NCI-H526 (cell line): ENCODE measurements at places on chromosomes 11 and 22.

DNA sequence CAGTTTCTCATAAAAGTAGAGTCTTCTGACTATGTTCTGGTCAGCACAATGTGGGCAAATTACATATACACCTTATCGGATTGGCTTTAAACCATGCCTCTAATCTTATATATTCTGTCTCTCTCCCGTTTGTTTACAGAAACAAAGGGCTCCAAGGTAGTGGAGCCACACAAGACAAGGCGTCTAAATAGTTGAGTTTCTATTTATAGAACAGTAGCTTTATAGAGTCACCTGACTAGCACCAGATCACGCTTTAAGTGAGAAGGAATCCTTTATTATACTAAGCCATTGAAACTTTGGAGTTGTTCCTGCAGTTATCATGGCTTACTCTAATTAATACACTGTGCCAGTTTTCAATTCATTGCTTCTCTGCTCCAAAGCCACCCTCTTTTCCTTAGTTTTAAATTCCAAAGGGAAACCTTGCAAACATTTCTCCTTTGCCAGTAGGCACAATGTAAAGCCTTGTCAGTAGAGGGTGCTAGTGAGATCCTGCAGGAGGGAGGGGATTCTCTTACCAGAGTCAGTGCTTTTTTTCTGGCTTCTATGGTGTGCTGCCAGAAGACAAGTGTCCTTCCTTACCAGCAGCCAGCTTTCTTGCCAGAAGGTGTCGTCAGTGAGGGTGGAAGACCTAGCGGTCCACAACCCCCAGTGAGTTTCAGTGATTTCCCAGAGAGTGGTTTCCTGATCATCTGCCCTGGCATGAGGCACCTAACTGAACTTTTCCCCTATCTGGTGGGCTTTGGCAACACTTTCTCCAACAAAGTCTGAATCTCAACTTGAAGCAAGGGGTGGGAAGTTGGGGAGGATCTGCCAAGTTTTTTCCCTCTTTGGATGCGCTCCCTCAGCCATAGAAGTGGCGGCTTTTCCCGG lies 71.7 kb downstream of the RAB38 start:
- DNase-seq: peak; percentile 69

GRCh38 chr22:27748751-27749191 lies 52.8 kb downstream of the MN1 start:
- peak; percentile 17 for DNase-seq

DNA sequence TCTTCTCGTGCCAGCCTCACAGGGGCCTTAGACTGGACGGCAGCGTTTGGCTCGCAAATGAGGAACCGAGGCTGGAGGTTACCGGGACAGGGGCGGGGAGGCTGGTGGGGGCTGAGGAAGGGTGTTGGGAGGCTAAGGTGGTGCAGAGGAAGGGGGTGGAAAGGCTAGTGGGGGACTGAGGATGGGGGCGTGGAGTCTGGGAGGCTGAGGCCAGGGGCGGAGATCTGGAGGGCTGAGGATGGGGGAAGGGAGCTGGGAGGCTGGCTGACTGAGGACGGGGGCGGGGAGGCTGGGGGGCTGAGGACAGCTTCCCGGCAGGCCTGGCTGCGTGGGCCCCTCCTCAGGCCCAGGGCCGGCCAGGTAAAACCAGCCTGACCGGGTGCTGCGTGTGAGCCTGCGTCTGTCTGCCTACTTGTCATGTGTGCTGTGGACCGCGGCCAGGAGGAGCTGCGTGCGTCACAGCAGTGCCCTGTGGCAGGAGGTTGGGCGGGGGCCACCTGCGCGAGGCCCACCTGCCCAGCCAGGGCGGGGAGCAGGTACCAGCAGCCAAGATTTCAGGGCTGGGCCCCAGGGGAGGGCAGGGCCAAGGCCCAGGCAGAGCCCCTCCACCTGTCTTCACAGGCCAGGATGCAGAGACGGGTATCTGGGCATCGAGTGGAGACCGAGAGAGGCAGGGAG lies 9.4 kb upstream of the PIM3 start:
- DNase-seq: no peak

GRCh38 chr11:2797121-2797711 lies 88.4 kb downstream of the CDKN1C start:
- DNase-seq: peak; percentile 96

GRCh38 chr22:27226666-27227065 lies 569.3 kb downstream of the MIAT start:
- no peak for DNase-seq

- DNase-seq: no peak
These were observed 3.8 kb upstream of the YWHAH start for GRCh38 chr22:31940506-31940905.
